CD4-positive, alpha-beta T cell treated with Interleukin-10 for 1 hour (primary cell): ENCODE measurements at places on chromosomes 7 and 10.

DNA sequence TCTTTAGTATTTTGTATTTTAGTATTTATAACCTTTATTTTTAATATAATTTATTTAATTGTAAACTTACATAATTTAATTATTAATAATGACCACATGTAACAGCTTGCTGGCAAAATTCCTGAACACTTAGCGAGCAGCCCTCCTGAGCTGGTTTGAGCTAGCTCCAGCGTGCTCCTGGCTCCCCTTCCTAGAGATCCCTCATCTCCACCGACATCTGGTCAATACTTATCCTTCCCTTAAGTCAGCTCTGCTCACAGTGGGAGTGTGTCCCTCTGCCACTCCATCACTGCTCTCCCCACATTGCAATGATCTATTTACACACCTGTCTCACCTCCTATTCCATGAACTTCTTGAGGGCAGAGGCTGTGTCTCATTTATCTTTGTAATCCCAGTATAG, 20.6 kb upstream of the TBXAS1 start:
- no peak for DNase-seq

DNA sequence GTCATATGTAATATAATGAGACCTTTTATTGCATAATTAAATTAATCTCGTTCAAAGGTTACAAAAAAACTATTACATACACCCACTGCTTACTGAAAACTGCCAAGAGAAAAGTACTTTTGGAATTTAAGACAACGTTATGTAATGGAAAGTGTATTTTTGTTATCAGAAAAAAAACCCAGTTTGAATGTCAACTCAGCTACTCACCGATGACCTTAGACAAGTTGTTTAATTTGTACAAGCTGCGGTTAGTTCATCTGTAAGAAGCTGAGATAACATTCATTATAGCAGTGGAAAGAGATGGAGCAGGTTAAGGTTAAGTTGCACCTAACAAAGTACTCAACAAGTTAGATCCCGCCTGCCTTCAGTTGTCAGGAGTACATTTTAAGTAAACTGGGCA, 1.1 kb downstream of the PSMA2 start:
- no peak for DNase-seq

GRCh38 chr7:101172854-101173751, 7.0 kb downstream of the NAT16 start:
- DNase-seq, result no peak

- DNase-seq, result no peak
These were observed 46.6 kb downstream of the ITGB1 start for GRCh38 chr10:32911285-32912016.

- DNase-seq, result no peak
These were observed 33.3 kb downstream of the SNX13 start for GRCh38 chr7:17907014-17907413.

- DNase-seq, result no peak
These were observed 874.6 kb downstream of the LRMDA start for GRCh38 chr10:76305930-76306615.

DNA sequence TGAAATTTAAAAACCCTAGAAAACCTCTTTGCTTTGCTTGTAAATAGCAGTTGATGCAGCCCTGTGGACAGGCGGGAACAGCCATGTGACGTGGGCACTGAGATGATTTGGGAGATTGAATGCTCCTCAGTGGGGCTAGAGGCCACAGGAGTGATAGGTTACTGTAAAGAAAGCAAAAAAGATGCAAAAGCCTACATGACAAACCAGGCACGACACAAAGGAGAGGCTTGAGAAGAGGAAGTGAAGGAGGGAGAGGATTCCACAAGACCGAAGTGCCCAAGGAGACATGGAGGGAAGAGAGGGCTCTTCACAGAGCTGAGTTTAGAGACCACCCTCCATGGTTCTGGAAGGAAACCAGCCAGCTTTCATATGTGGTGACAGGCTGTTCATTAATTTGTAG, 25.7 kb downstream of the IKZF1 start:
- DNase-seq, result peak; percentile 13
